ENCODE measurements at places on chromosomes 13 and 19. TPM values are rescaled to one million over a fixed set of nuclear protein-coding genes. Genes with fewer than 3 reads are reported as not detected.

ICAM5 gene
- 1.8 TPM for total RNA-seq

CD79A gene
- 0.59 TPM for total RNA-seq

CYP2A13 gene
- not detected for total RNA-seq

LRRC8E gene
- total RNA-seq = 0.40 TPM

CFAP97D2 gene
- not detected for total RNA-seq

MAG gene
- 215 TPM for total RNA-seq

N4BP2L1 gene
- 23.4 TPM for total RNA-seq

SYDE1 gene
- 6.8 TPM for total RNA-seq

KLK3 gene
- not detected for total RNA-seq
